ENCODE measurements at places on chromosomes 11 and 22.

GRCh38 chr11:20474882-20475517 lies 87.5 kb downstream of the PRMT3 start:
- DNase-seq = no peak

DNA sequence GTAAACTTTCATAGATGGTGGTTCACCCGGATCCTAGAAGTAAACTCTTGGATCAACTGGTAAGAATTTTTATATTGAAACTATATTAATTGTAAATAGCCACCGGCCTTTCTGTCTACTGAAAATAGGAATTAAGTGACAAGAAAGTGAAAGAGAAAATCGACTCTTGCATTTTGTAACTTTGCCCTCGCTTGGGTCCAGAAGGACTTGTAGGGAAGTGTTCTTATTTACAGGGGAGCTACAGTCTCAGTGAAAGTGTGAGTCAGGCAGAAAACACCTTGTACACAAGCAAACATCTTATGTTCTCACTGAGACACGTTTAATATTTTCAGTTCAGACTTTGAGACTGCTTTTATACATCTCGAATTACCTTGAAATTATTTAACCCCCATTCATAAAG lies 238.9 kb downstream of the BLID start:
- DNase-seq = no peak

DNA sequence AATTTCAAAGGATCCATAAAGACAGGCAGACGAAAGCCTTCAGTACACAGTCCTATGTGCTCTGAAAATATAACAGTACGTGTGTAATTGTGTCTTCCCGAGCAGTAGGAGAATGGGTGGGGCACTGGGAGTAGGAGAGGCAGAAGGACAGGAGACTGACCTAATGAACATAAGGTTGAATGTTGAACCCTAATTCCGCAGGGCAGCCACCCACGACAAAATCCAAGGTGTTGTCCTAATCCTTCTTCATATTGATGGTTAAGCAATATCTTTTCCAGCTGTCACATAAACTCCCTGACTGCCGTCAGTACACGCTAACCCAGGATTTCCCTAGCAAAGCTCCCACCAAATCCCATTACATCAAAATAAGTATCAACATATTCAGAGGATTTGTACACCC lies 34.5 kb downstream of the SPATA19 start:
- no peak for DNase-seq

GRCh38 chr22:38443628-38444521 lies 11.1 kb downstream of the KCNJ4 start:
- no peak for DNase-seq

GRCh38 chr11:102527684-102528083 lies 2.9 kb downstream of the MMP7 start:
- no peak for DNase-seq

DNA sequence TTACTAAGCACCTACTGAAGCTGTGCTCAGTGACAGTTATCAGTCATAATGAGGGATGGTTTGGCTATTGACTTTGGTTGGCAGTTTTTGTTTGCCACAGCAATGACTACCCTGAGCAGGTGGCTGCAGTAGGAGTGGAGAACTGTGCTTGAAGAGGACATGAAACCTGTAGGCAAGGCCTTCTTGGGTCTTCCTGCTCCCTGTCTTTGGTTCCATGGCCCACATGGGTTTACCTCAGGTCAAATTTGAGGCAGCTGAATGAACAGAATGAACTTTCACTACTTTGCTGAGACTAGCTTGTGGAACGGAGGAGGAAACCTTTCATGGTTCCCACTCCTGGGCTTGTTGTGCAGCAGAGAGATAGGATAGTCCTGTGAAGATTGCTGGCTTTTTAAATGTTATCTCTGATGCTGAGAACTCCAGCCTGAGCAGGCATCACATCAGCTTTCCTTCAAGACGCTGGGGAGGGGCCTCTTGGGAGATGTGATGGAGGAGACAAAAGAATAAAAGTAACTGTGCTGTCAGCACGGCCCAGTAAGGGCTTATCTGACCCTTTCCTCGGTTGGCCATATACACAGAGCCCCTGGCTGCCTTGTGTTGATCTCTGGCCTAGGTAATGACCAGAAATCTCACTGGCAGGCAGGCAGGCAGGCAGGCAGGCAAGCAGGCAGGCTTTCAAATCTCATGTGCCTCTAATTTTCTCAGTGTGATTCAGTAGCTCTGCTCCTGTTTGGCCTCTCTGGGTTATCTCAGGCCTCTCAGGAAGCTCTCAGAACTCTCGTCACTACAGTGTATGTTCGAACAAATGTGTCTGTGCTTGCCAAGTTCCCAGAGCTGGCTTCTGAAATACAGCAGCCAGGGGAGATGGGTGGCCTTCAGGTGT lies 12.0 kb downstream of the STIM1 start:
- DNase-seq = no peak

Measured in cortex of kidney (tissue), 1 donor.